ENCODE measurements at places on chromosomes 1 and 21. TPM values are rescaled to one million over a fixed set of nuclear protein-coding genes. Genes with fewer than 3 reads are reported as not detected.

DNA sequence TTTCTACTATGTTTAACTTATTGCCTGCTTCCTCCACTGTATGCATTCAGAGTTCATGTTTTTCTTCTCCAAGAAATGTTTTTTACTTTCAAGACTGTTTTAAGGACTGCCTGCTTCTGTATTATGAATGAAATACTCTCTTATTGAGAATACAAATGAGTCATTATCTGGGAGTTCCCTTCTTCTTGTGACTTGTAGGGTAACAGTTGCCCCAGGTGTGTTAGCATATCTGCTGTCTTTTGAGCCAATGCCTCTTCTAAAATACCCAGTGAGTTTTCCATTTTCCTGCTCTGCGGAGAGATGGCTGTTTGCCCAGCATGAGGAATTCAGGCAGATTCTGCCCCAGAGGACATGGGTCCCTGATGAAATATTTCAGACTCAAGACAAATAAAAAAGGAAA, 34.1 kb upstream of the ST6GALNAC5 start:
- no peaks in the 10 kb centered on the region for H3K4me1 ChIP-seq
- no peaks in the 10 kb centered on the region for H3K36me3 ChIP-seq
- no peak overlapping the region for H3K4me3 ChIP-seq
- H3K27me3 ChIP-seq = no peaks in the 10 kb centered on the region
- no peak overlapping the region for H3K27ac ChIP-seq
- DNase-seq = no peak

DNA sequence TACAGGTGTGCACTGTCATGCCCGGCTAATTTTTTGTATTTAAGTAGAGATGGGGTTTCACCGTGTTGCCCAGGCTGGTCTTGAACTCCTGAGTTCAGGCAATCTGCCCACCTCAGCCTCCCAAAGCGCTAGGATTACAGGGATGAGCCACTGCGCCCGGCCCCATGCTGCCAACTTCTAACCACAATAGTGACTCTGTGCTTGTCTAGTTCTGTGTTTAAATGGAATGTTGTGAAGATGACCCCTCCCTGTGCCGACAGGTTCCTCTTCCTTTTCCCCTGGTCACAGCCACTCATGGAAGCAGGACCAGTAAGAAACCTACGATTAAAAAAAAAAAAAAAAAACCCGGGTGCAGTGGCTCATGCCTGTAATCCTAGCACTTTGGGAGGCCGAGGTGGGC, 4.7 kb downstream of the MAP1LC3C start:
- no peaks in the 10 kb centered on the region for H3K27me3 ChIP-seq
- H3K4me3 ChIP-seq = no peak overlapping the region
- H3K4me1 ChIP-seq = no peaks in the 10 kb centered on the region
- H3K36me3 ChIP-seq = no peaks in the 10 kb centered on the region
- no peak for DNase-seq
- no peak overlapping the region for H3K27ac ChIP-seq

GRCh38 chr1:41486371-41487125, 2.1 kb upstream of the EDN2 start:
- H3K36me3 ChIP-seq = no peaks in the 10 kb centered on the region
- no peak for DNase-seq
- no peak overlapping the region for H3K27ac ChIP-seq
- peaks cover 33% of the 10 kb centered on the region for H3K4me1 ChIP-seq

Gene FAM131C
- total RNA-seq = not detected

Gene PDZK1IP1
- total RNA-seq = 41.2 TPM

All from upper lobe of right lung (tissue), 1 donor.